CD8-positive, alpha-beta memory T cell (primary cell): ENCODE measurements at places on chromosomes 12 and 14. TPM values are rescaled to one million over a fixed set of nuclear protein-coding genes. Genes with fewer than 3 reads are reported as not detected.

MVK gene
- 2.6 TPM for polyA plus RNA-seq

DHH gene
- not detected for polyA plus RNA-seq

RPL10L gene
- not detected for polyA plus RNA-seq

AQP6 gene
- not detected for polyA plus RNA-seq

SIX1 gene
- not detected for polyA plus RNA-seq

A2M gene
- polyA plus RNA-seq = 2.2 TPM

HNF1A gene
- polyA plus RNA-seq = not detected

KRT2 gene
- 0.16 TPM for polyA plus RNA-seq

CATSPERB gene
- 1.2 TPM for polyA plus RNA-seq

ARG2 gene
- 1.2 TPM for polyA plus RNA-seq

ARHGEF40 gene
- polyA plus RNA-seq = 0.40 TPM

LYSET gene
- polyA plus RNA-seq = 37.9 TPM

RAD9B gene
- polyA plus RNA-seq = 0.52 TPM

GLS2 gene
- 3.2 TPM for polyA plus RNA-seq

P2RX2 gene
- polyA plus RNA-seq = not detected

ACSS3 gene
- not detected for polyA plus RNA-seq

KRT85 gene
- not detected for polyA plus RNA-seq

SERPINA4 gene
- not detected for polyA plus RNA-seq

PARP11 gene
- polyA plus RNA-seq = 9.3 TPM

IL31 gene
- not detected for polyA plus RNA-seq

GUCY2C gene
- not detected for polyA plus RNA-seq

KRT83 gene
- polyA plus RNA-seq = not detected

OVCH1 gene
- not detected for polyA plus RNA-seq

ADAM20 gene
- polyA plus RNA-seq = not detected

OTX2 gene
- polyA plus RNA-seq = not detected

SERPINA12 gene
- not detected for polyA plus RNA-seq

TNFAIP2 gene
- polyA plus RNA-seq = not detected
